ENCODE measurements at places on chromosomes 3 and 15.

- H3K36me3 ChIP-seq, result no peaks in the 10 kb centered on the region
- DNase-seq, result no peak
- H3K4me1 ChIP-seq, result no peaks in the 10 kb centered on the region
These were observed 905.8 kb downstream of the IGSF11 start for GRCh38 chr3:118128886-118129285.

- H3K27ac ChIP-seq, result no peak overlapping the region
- no peaks in the 10 kb centered on the region for H3K36me3 ChIP-seq
- no peaks in the 10 kb centered on the region for H3K27me3 ChIP-seq
- H3K4me1 ChIP-seq, result peaks cover 9% of the 10 kb centered on the region
- no peak overlapping the region for H3K4me3 ChIP-seq
These were observed 309.2 kb downstream of the MAGI1 start for GRCh38 chr3:65729555-65729954.

DNA sequence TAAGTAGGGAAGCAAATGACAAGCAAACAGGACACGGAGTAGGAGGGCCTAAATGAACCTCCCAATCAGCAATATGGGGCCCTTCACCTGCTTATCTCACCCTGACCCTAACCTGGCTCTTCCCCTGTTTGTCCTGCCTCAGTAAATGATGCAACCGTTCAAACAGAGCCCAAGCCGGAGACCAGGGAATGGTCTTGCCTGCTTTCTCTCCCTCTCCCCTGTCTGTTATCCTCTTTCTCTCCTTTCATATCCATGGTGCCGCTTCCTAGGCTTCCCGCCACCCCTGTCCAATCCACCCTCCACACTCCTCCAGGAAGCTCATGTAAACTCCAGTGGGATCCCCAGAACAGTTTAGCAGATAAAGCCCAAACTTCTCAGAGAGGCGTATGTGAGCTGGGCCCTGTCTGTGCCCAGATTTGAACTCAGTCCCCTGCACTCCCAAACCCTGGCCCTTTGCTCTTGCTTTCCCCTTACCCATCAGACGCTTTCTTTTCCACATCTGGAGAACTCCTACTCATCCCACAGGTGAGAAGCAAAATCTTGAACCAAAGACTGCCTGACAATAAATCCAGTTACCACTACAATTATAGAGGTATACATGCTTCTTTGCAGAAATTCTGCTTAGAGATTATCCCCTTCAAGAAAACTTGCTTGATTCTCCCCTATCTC lies 45.7 kb upstream of the STT3B start:
- H3K4me3 ChIP-seq, result no peak overlapping the region
- no peaks in the 10 kb centered on the region for H3K4me1 ChIP-seq
- no peaks in the 10 kb centered on the region for H3K36me3 ChIP-seq
- H3K27ac ChIP-seq, result no peak overlapping the region
- no peak for DNase-seq

- DNase-seq, result no peak
- H3K27ac ChIP-seq, result no peak overlapping the region
- H3K4me3 ChIP-seq, result no peak overlapping the region
- H3K4me1 ChIP-seq, result no peaks in the 10 kb centered on the region
- no peaks in the 10 kb centered on the region for H3K36me3 ChIP-seq
These were observed 1027.3 kb downstream of the TUSC7 start for GRCh38 chr3:117736846-117737245.

DNA sequence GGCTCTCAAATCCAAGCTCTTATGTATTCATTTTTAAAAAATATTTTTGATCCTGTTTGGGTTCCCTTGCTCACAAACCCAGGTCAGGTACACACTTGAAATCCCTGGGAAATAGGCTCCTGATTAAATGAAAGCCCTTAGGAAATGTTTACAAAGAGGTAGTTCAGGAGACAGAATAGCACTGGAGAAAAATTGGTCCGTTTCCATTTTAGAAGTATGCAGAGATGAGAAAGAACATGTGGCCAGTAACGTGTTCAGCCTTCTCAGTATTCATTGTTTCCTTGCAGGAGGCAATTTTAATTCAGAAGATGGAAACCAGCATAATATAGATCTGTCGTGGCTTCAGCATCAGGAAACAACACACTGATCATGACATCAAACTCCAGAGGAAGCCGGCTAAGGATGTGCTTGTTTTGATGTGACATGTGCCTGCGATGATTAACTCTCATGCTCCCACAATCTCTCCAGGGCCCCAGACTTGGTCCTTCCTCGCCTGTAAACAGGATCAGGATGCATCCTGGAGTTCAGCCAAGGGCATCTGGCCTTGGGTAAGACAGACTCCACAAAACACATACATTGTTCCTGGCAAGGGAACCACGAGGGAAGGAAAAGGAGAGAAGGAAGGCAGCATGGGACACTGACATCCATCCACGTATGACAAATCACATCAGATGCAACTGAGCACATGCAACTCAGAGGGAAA lies 350.5 kb upstream of the THBS1 start:
- peaks cover 2% of the 10 kb centered on the region for H3K4me1 ChIP-seq
- no peaks in the 10 kb centered on the region for H3K27me3 ChIP-seq
- H3K27ac ChIP-seq, result no peak overlapping the region
- DNase-seq, result no peak
- no peaks in the 10 kb centered on the region for H3K36me3 ChIP-seq

DNA sequence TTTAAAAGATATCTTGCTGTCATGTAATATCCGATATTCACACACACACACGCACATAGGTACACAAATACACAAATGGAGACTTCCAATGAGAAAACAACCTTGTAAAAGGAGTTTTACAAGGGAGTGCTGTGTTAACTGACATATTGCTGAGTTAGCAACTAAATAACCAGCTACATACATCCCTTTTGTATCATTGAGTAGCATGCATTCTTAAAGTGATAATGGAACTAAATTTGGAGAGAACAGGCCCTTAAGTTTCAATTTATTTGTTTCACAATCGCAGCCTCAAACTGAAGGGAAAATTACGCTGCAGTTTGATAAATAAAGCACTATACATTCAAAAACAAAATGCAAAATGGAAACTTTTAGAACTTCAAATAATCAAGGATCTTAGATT lies 1046.0 kb upstream of the NR2F2 start:
- H3K4me3 ChIP-seq, result no peak overlapping the region
- DNase-seq, result no peak
- peaks cover 41% of the 10 kb centered on the region for H3K4me1 ChIP-seq
- no peak overlapping the region for H3K27ac ChIP-seq
- H3K36me3 ChIP-seq, result no peaks in the 10 kb centered on the region

- H3K4me3 ChIP-seq, result no peak overlapping the region
- DNase-seq, result no peak
- H3K4me1 ChIP-seq, result no peaks in the 10 kb centered on the region
- no peak overlapping the region for H3K27ac ChIP-seq
- peaks cover 31% of the 10 kb centered on the region for H3K36me3 ChIP-seq
These were observed 9.7 kb upstream of the SCAANT1 start for GRCh38 chr3:63921741-63922482.

DNA sequence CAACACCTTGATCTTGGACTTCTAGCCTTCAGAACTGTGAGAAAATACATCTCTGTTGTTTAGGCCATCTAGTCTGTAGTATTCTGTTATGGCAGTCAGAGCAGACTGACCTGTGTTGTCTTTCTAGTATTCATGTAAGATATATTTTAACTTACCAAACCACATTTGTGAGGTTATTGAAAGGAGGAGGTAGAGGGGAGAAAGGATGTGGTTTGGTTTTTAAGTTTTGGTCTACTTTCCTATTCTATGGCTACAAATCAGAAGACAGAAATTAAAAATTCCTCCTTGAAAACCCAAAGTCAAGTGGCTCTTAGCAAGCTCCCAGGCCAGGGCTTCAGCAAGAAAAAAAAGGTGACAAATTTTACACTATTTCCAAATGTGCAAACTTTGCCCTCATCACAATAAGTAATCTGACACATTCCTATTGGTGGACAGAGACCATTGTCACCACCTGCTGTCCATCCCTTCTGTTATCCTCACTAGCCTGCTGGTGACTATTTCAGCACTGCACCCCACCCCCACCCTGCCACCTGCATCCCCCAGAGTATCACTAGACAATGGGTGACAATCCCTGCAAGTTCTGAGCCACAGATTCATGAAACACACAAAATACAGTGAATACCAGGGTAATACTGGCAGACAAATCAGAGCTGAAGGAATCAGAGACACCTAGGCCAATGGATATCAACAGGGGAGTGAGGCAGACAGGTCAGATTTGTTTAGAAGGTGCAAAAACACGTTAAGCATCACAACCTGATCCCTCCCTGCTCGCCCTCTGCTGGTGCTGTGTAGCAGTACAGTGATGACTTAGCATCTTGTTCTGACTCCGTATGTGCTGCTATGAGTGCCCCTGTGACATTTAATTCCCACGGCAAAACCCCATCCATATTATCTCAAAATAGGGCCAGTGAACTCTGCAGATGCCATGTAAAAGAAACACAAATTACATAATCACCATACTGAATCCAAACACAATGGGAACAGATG lies 79.0 kb upstream of the DCLK3 start:
- H3K27ac ChIP-seq, result no peak overlapping the region
- H3K4me1 ChIP-seq, result peaks cover 2% of the 10 kb centered on the region
- no peaks in the 10 kb centered on the region for H3K27me3 ChIP-seq
- peaks cover 6% of the 10 kb centered on the region for H3K36me3 ChIP-seq

GRCh38 chr3:149589332-149589731 lies 68.5 kb downstream of the WWTR1 start:
- no peak for DNase-seq
- no peak overlapping the region for H3K27ac ChIP-seq
- no peak overlapping the region for H3K4me3 ChIP-seq
- no peaks in the 10 kb centered on the region for H3K27me3 ChIP-seq
- peaks cover 14% of the 10 kb centered on the region for H3K4me1 ChIP-seq
- H3K36me3 ChIP-seq, result no peaks in the 10 kb centered on the region

- H3K4me1 ChIP-seq, result no peaks in the 10 kb centered on the region
- no peak overlapping the region for H3K27ac ChIP-seq
- H3K27me3 ChIP-seq, result no peaks in the 10 kb centered on the region
- no peak for DNase-seq
- no peaks in the 10 kb centered on the region for H3K36me3 ChIP-seq
These were observed 17.3 kb downstream of the PP2D1 start for GRCh38 chr3:19994796-19995195.

- H3K27ac ChIP-seq, result no peak overlapping the region
- no peaks in the 10 kb centered on the region for H3K27me3 ChIP-seq
These were observed 43.8 kb downstream of the LSM3 start for GRCh38 chr3:14222457-14222856.

GRCh38 chr3:136336329-136337100 lies 86.4 kb downstream of the PCCB start:
- H3K27ac ChIP-seq, result no peak overlapping the region
- H3K4me1 ChIP-seq, result no peaks in the 10 kb centered on the region
- no peak for DNase-seq
- peaks cover 9% of the 10 kb centered on the region for H3K36me3 ChIP-seq
- no peak overlapping the region for H3K4me3 ChIP-seq
- H3K27me3 ChIP-seq, result no peaks in the 10 kb centered on the region

- H3K4me3 ChIP-seq, result no peak overlapping the region
- no peaks in the 10 kb centered on the region for H3K36me3 ChIP-seq
- no peak for DNase-seq
- H3K27me3 ChIP-seq, result no peaks in the 10 kb centered on the region
- H3K4me1 ChIP-seq, result peaks cover 6% of the 10 kb centered on the region
These were observed 1072.6 kb downstream of the ROBO2 start for GRCh38 chr3:78112291-78113010.

- no peak overlapping the region for H3K27ac ChIP-seq
- H3K4me3 ChIP-seq, result no peak overlapping the region
- H3K4me1 ChIP-seq, result no peaks in the 10 kb centered on the region
These were observed 59.0 kb upstream of the SEC13 start for GRCh38 chr3:10379961-10380360.

GRCh38 chr3:150913133-150913922 lies 8.1 kb upstream of the MINDY4B start:
- peaks cover 2% of the 10 kb centered on the region for H3K27me3 ChIP-seq
- no peak for DNase-seq

- no peak for DNase-seq
- H3K4me1 ChIP-seq, result peaks cover 15% of the 10 kb centered on the region
- H3K27ac ChIP-seq, result no peak overlapping the region
- no peaks in the 10 kb centered on the region for H3K36me3 ChIP-seq
- H3K4me3 ChIP-seq, result peak overlapping the region; percentile 11
- H3K27me3 ChIP-seq, result no peaks in the 10 kb centered on the region
These were observed 37.6 kb downstream of the GBE1 start for GRCh38 chr3:81723732-81724313.

GRCh38 chr15:65795663-65796216 lies 3.6 kb upstream of the DENND4A start:
- no peak overlapping the region for H3K27ac ChIP-seq
- no peaks in the 10 kb centered on the region for H3K36me3 ChIP-seq
- H3K27me3 ChIP-seq, result no peaks in the 10 kb centered on the region
- no peak overlapping the region for H3K4me3 ChIP-seq
- no peak for DNase-seq

DNA sequence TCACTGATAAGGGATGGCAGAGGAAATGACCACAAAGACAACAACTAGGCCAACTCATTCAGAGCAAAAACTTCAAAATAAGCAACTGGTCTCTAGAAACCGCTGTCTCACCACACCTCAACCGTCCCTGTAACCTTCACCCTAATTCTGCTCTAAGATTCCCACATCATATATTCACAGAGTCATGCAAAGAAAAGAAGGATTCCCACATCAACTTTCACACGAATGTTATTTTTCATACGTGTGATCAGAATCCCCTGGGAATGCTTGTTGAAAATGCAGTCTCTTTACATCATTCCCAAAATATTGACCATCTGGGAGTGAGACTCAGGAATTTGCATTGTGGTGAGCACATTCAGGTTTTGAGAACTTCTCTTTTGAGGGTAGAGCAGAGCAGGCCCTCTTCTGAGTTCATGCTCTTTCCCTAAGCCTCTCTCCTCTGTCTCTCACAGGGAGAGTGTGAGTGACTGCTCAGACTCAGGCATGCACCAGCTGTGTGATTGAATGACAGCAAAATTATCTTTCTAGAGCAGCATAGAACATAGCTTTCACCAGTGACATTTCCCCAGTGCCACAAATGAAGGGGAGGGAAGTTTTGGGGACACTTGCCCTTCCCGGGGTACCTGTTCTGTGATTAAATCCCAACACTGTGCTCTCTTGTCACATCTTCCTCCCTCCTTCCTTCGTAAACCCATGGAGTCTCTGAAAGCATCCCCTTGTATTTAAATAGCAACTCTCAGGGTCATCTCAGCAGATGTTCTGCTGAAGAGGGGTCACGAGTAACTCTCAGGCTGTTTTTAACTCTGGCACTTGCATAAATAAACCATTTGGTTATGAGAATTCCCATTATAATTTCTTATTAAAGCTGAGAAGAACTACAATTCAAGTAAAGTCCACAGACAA lies 170.9 kb downstream of the PLCL2 start:
- no peak overlapping the region for H3K27ac ChIP-seq
- H3K4me1 ChIP-seq, result no peaks in the 10 kb centered on the region
- H3K27me3 ChIP-seq, result no peaks in the 10 kb centered on the region

- H3K4me1 ChIP-seq, result peaks cover 17% of the 10 kb centered on the region
- H3K27ac ChIP-seq, result peak overlapping the region; percentile 55
- DNase-seq, result no peak
These were observed 9.0 kb downstream of the ZIC4 start for GRCh38 chr3:147397155-147397874.

- H3K4me3 ChIP-seq, result no peak overlapping the region
- DNase-seq, result no peak
- H3K27ac ChIP-seq, result no peak overlapping the region
- H3K27me3 ChIP-seq, result peaks cover 20% of the 10 kb centered on the region
- H3K36me3 ChIP-seq, result no peaks in the 10 kb centered on the region
These were observed 16.4 kb downstream of the ESYT3 start for GRCh38 chr3:138450704-138451424.
